ENCODE measurements at places on chromosomes 7 and 10. TPM values are rescaled to one million over a fixed set of nuclear protein-coding genes. Genes with fewer than 3 reads are reported as not detected.

Gene SPDYE5
- total RNA-seq = not detected

Gene ASB10
- total RNA-seq = not detected

Gene STK31
- 2.1 TPM for total RNA-seq

Gene TMEM140
- total RNA-seq = 4.2 TPM

Gene HOXA11
- 0.54 TPM for total RNA-seq

Gene PCLO
- total RNA-seq = 9.1 TPM

DNA sequence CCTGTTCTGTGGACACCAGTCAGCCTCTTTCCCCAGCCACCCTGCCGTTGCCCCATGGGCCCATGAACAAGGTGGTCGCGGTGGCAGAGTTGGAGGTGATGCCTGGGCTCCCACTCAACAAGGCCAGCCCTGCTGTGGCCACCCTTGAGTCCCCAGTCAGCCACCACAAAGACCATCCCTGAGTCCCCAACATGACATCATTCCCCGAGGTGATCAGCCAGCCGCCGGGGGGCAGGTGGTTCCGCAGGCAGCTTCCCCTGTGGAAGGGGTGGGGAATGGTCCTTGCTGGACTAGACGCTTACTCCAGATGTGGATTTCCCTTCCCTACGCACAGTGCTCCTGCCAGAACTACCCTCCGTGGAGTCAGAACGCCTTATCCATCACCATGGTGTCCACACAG lies 271.7 kb downstream of the PTPRN2 start:
- H3K4me3 ChIP-seq = no peak overlapping the region
- H3K27ac ChIP-seq = no peak overlapping the region
- H3K4me1 ChIP-seq = no peaks in the 10 kb centered on the region
- H3K36me3 ChIP-seq = peaks cover 3% of the 10 kb centered on the region
- H3K27me3 ChIP-seq = no peaks in the 10 kb centered on the region

- no peak for DNase-seq
- H3K4me3 ChIP-seq = no peak overlapping the region
- H3K4me1 ChIP-seq = peaks cover 28% of the 10 kb centered on the region
- H3K27me3 ChIP-seq = no peaks in the 10 kb centered on the region
- no peak overlapping the region for H3K27ac ChIP-seq
These were observed 180.8 kb downstream of the MDFIC start for GRCh38 chr7:115102738-115103137.

GRCh38 chr10:112811741-112812551 lies 138.1 kb upstream of the TCF7L2 start:
- H3K36me3 ChIP-seq = peaks cover 12% of the 10 kb centered on the region
- H3K4me3 ChIP-seq = peak overlapping the region; percentile 37
- peak; percentile 62 for DNase-seq
- no peaks in the 10 kb centered on the region for H3K27me3 ChIP-seq
- H3K27ac ChIP-seq = peak overlapping the region; percentile 77

GRCh38 chr7:72170475-72170874 lies 241.7 kb downstream of the CALN1 start:
- H3K4me1 ChIP-seq = no peaks in the 10 kb centered on the region
- H3K27me3 ChIP-seq = no peaks in the 10 kb centered on the region
- H3K4me3 ChIP-seq = no peak overlapping the region
- no peak for DNase-seq
- H3K36me3 ChIP-seq = no peaks in the 10 kb centered on the region
- H3K27ac ChIP-seq = no peak overlapping the region

DNA sequence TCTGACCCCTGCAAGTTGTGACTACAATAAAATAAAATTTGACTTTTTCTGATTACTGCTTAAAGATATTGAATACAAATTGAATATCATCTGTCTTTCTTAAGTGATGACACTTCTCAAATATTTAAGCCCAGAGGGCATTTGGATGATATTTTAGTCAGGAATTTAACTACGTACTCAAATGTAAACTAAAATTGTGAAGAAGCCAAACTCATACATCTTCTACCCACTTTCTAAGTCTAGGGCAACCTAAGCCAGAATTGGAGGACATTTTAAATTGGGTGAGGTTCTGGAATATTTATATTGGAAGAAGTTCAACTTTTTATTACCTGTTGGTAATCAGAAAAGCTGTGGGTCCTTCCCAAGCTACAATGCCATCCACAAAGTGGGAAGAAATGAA lies 149.1 kb upstream of the WDR11 start:
- no peak overlapping the region for H3K27ac ChIP-seq
- peaks cover 14% of the 10 kb centered on the region for H3K27me3 ChIP-seq
- DNase-seq = no peak

DNA sequence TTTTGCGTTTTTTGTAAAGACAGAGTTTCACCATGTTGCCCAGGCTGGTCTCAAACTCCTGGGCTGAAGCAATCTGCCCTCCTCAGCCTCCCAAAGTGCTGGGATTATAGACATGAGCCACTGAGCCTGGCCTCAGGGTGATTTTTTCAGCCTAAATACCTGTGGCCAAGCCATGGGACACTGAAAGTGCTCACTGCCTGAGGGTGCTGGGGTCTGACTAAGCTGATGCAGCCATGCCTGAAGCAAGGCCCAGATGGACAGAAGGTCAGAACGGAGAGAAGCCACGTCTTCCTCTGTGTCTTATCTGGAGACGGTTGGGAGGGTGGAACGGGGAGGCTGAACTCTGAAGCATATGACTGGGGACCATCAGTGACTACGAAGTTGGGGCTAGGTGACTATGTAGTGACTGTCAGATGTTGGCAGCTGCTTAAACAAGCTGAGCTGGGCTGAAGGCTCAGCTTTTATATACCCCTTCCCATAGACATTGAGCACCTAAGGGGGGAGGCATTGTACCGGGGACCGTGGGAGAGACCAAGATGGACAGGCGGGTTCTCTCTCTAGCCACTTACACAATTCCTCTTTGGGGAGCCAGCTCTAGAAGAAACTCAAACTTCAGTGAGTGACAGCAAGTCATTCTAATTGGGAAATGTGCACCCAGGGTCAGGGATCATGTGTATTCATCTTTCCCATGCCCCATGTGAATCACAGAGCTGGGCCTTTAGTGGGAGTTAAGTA lies 73.3 kb upstream of the HABP2 start:
- no peaks in the 10 kb centered on the region for H3K4me1 ChIP-seq
- peaks cover 88% of the 10 kb centered on the region for H3K27me3 ChIP-seq
- DNase-seq = no peak
- no peak overlapping the region for H3K27ac ChIP-seq

DNA sequence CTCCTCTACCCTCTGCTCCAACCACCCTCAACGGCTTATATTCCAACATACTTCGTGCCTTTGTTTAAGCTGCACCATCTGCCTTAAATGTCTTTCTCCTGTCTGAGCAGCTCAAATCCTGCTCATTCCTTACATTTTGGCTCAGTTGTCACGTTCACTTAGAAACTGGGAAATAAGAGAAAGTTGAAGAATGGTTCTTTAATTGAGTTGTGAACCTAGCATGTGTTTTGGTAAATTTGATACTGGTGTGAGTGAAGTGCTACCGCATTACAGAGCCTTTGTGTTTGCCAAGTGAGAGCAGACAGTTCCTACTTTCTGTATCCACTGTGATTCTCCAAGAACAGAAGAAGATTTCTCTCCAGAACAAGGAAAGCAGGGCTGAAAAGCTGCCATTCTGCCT lies 54.3 kb downstream of the EPDR1 start:
- no peak for DNase-seq
- no peaks in the 10 kb centered on the region for H3K27me3 ChIP-seq
- peaks cover 19% of the 10 kb centered on the region for H3K4me1 ChIP-seq
- H3K4me3 ChIP-seq = no peak overlapping the region

DNA sequence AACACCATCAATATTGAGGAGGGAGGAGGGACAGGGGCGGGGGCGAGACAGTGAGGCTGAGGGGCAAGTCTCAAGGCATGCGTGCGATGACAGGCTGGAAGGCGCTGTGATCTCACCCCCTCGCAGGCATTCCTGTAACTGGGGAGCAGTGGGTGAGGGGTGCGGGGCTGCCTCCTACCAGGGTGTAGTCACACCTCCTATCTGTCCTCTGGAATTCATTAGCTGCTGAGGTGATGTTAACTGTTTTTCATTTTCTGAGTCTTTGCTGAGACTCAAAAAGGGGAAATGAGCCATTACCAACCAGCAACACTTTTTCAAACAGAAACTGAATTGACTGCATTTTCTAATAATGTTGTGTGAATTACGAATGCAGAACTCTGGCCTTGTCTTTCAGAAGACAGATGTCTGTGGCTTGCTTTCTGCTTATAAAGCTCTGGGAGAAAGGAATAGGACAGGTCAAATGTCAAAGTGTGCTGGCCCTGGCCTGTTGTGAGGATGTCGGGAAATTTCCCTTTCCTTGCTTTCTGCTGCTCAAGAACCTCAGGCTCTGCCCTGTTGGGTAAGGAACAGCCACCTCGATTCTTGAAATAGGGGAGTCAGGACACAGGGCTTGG lies 23.7 kb upstream of the CDH23 start:
- H3K27me3 ChIP-seq = peaks cover 13% of the 10 kb centered on the region
- H3K36me3 ChIP-seq = peaks cover 6% of the 10 kb centered on the region
- no peak for DNase-seq
- peaks cover 13% of the 10 kb centered on the region for H3K4me1 ChIP-seq
- no peak overlapping the region for H3K27ac ChIP-seq
- H3K4me3 ChIP-seq = no peak overlapping the region

DNA sequence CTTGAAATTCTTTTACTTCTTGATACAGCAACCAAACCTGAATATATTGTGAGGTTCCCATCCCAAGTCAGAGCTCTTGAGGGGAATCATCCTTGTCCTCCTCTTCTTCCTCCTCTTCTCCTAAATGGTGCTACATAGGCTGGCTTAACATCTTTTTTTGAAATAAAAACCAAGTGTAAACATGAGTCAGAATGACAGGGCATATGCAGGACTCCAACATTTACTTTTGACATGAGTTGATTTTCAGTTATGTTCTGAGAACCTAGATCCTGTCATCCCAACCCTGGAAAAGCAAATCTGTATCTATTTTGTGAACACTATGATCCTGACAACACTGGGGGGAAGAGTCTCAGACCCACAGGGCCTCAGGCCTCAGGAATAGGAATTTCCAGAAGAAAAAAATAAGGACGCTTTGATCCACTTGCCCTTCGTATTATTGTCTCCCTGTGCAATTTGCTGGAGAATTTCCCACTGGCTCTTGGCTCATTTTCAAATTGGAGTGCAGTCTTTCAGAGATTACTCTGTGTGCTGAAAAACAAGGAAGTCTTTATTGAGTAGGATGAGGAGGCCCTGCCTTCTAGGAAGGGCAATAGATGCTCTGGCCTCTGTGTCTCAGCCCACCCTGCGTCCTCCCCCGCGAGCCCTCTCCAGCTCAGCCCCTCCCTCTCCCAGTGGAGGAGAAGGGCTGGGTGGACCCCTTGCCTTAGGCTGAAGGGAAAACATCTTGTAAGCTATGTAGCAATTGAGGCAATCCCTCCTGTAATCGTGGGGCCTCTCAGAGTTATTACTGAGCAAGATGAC lies 121.6 kb downstream of the CREB5 start:
- H3K36me3 ChIP-seq = no peaks in the 10 kb centered on the region
- H3K27ac ChIP-seq = peak overlapping the region; percentile 11
- H3K4me3 ChIP-seq = no peak overlapping the region
- no peak for DNase-seq
- no peaks in the 10 kb centered on the region for H3K27me3 ChIP-seq

- DNase-seq = no peak
- no peak overlapping the region for H3K27ac ChIP-seq
- no peak overlapping the region for H3K4me3 ChIP-seq
- no peaks in the 10 kb centered on the region for H3K36me3 ChIP-seq
- no peaks in the 10 kb centered on the region for H3K27me3 ChIP-seq
- H3K4me1 ChIP-seq = no peaks in the 10 kb centered on the region
These were observed 17.4 kb downstream of the PLEKHA1 start for GRCh38 chr10:122391875-122392274.

- no peak overlapping the region for H3K4me3 ChIP-seq
- H3K27me3 ChIP-seq = no peaks in the 10 kb centered on the region
- H3K4me1 ChIP-seq = no peaks in the 10 kb centered on the region
- DNase-seq = no peak
- no peak overlapping the region for H3K27ac ChIP-seq
These were observed 202.8 kb upstream of the NOBOX start for GRCh38 chr7:144606261-144606660.

- DNase-seq = no peak
- H3K36me3 ChIP-seq = no peaks in the 10 kb centered on the region
- no peak overlapping the region for H3K4me3 ChIP-seq
- peaks cover 32% of the 10 kb centered on the region for H3K4me1 ChIP-seq
These were observed 550.3 kb downstream of the GRM8 start for GRCh38 chr7:126702242-126703016.

GRCh38 chr7:151435103-151435916 lies 4.6 kb downstream of the CRYGN start:
- no peak overlapping the region for H3K4me3 ChIP-seq
- no peaks in the 10 kb centered on the region for H3K4me1 ChIP-seq
- H3K27me3 ChIP-seq = peaks cover 45% of the 10 kb centered on the region
- no peak overlapping the region for H3K27ac ChIP-seq
- H3K36me3 ChIP-seq = no peaks in the 10 kb centered on the region

DNA sequence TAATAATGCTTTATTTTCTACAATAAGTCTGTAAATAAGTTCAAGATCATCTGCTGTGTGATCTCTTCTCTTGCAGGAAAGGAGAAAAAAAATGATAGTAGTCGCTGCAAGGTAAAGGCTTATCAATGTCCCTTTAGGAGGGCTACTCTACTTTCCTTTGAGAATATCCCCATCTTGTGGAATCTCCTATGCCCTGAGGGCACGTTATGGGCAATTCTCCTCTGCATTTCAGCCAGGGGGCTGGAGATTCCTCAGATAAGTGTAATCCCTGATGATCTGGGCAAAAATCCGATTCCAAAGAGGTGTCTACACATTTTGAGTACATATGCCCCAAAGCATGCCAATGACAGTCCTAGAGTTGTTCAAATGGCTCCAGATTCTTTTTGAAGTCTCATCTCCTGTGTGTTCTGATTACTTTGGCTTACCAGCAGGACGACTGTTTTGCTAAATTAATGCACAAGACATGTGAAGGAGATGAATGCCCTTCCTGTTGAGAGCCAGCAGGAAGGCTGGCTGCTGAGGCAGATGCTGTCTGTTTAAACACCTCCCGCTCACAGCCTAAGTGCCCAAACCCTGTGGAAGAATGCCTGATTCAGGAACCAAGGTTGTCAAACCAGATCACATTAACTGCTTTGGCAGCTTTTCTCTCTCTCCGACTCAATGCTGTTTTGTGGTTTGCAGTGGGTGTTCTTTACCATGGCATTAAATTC lies 171.2 kb upstream of the COL1A2 start:
- H3K4me3 ChIP-seq = peak overlapping the region; percentile 51
- H3K4me1 ChIP-seq = no peaks in the 10 kb centered on the region
- no peaks in the 10 kb centered on the region for H3K27me3 ChIP-seq
- DNase-seq = peak; percentile 38
- no peak overlapping the region for H3K27ac ChIP-seq

DNA sequence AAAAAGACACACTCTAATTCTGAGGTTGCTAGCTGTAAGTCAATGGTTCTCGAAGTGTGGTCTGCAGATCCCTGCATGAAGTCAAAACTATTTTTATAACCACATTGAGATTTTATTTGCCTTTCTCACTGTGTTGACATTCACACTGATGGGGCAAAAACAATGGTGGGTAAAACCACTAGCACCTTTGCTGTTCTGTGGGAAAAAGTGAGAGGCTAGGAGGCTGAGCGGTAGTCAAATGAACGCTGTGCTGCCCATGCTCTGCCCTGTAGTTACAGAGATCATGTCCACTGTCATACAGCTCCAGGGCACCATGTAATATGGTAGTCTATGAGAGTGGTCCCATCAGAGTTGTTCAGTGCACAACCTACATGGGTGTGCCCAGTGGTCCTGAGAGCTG lies 21.6 kb upstream of the PDCD4 start:
- peaks cover 38% of the 10 kb centered on the region for H3K4me1 ChIP-seq
- DNase-seq = no peak
- H3K4me3 ChIP-seq = no peak overlapping the region
- H3K27me3 ChIP-seq = no peaks in the 10 kb centered on the region
- H3K36me3 ChIP-seq = no peaks in the 10 kb centered on the region

GRCh38 chr10:58239561-58240169 lies 28.0 kb downstream of the IPMK start:
- H3K27me3 ChIP-seq = no peaks in the 10 kb centered on the region
- no peak overlapping the region for H3K4me3 ChIP-seq
- peaks cover 27% of the 10 kb centered on the region for H3K4me1 ChIP-seq
- H3K36me3 ChIP-seq = no peaks in the 10 kb centered on the region
